H9 (cell line): ENCODE measurements at places on chromosomes 5 and 9. TPM values are rescaled to one million over a fixed set of nuclear protein-coding genes. Genes with fewer than 3 reads are reported as not detected.

DNA sequence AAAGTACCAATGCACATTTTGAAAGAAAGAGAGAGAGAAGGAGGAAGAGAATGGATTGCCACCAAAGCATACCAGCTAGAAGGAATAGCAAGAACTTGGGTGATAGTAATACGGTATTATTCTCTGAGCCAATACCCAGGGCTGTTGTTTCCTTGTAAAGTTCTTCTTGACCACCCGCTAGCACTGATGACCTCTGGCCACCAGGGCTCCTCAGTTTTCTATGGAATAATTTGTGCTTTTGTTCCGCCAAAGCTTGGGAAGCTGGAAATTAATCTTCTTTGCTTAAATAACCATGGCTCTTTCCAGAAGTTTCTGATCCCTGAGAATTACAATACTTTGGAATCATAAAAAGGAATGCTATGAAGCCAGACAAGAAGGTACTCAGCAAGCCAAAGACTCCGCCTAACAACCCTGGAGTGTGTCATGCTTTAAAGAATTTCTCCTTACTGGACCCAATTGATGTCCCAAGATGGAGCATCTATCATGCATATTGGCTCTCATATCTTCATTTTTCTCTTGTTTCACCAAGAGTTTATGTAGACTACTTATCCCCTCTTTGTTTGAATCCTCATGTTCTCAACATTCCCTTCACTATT is 29.8 kb downstream of the OR2K2 start:
- DNase-seq: no peak
- H3K27ac ChIP-seq: no peak overlapping the region

GRCh38 chr5:71864730-71865601 is 145.9 kb downstream of the CARTPT start:
- no peak for DNase-seq
- H3K27ac ChIP-seq: no peak overlapping the region
- no peaks in the 10 kb centered on the region for H3K27me3 ChIP-seq
- no peaks in the 10 kb centered on the region for H3K36me3 ChIP-seq
- no peak overlapping the region for H3K4me3 ChIP-seq

DNA sequence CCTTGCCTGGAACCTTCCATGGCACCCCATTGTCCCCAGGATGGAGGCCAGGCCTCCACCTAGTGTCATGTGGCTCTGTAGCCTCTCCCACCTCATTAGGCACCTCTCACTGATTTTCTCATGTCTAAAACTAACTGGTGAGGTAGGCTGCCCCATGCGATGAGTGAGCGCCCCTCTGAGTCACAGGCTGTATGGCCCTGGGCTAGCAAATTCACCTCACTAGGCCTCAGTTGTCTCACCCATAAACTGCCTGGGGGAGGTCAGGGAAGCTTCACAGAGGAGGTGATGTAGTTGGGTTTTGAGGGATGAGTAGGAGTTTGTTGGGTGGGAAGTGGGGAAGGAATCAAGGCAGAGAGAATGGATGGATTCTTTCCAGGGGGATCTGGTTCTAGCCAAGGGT is 8.8 kb downstream of the RXRA start:
- DNase-seq: no peak
- no peaks in the 10 kb centered on the region for H3K27me3 ChIP-seq
- H3K27ac ChIP-seq: no peak overlapping the region
- no peak overlapping the region for H3K4me3 ChIP-seq

- H3K36me3 ChIP-seq: peaks cover 1% of the 10 kb centered on the region; the same call in 1 of the 2 replicates
- no peak overlapping the region for H3K4me3 ChIP-seq
- no peaks in the 10 kb centered on the region; the same call in 1 of the 2 replicates for H3K4me1 ChIP-seq
- no peaks in the 10 kb centered on the region for H3K27me3 ChIP-seq
- no peak overlapping the region for H3K27ac ChIP-seq
Measured at GRCh38 chr9:111003182-111003581, 35.1 kb downstream of the LPAR1 start.

DNA sequence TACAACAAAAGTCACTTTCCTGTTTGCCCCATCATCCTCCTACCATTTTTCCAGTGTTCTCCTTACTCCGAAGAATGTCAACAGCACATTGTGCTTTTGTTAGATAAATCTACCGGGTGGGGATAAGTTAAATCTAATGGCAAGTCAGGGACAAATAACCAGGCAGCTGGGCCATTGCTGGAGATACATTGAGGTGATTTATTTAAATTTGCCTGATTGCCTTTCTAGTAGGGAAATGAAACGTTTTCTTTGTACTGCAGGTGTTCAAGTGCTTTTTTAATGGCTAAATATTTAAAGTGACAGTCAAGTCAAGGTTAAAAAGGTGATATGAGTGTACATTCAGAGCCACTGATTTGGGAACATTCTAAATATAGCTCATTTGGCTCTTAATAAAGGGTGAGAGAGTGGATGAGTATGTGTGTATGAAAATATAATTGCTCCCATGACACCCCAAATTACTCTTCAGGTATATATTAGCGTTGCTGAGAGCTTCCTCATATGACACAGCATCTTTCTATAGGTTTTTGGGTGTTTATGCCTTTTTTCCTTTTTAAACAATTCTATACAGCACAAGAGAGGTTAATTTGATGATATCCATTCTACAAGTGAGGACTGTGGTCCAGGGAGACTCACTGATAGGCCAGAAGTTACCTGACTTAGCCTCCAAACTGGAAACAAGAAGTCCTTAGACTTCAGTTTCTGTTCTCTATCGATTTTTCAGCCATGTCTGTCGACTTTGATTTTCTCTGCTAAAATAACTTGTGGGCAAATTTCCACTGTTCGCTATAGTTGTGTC is 51.9 kb downstream of the DMRT2 start:
- H3K27me3 ChIP-seq: no peaks in the 10 kb centered on the region
- DNase-seq: no peak
- no peak overlapping the region for H3K27ac ChIP-seq
- H3K4me1 ChIP-seq: no peaks in the 10 kb centered on the region
- no peak overlapping the region; the same call in 2 of the 3 replicates for H3K4me3 ChIP-seq

GRCh38 chr5:180909782-180910181 is 10.8 kb downstream of the BTNL8 start:
- H3K27me3 ChIP-seq: no peaks in the 10 kb centered on the region
- no peak for DNase-seq
- H3K4me1 ChIP-seq: peaks cover 4% of the 10 kb centered on the region; the same call in 1 of the 2 replicates
- H3K36me3 ChIP-seq: peaks cover 4% of the 10 kb centered on the region; the same call in 1 of the 3 replicates

DNA sequence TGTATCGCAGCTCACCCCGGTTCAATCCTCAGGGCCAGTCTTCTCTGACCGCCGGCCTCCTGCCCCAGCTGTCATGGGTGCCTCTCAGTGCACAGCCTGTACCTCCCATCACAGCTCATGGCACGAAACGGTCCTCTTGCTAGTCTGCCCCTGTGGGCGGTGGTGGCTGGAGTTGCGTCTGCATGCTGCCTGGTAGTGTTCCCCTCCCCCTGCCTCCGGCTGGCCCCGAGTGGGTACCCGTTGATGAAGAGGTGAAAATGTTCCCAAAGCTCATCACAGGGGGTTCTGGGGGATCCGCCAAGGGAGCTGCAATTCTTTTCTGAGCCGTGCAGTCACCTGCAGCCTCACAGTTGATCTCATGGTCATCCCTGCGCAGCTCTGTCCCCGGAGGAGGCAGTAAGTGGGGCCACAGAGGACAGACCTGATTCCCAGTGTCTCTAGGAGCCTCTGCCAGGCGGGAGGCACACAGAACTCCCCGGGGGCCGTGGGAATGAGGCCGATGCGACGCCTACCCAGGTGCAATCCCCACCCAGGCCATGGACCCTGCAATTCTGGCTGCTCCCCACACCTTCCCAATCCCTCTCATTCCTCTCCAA is 34.7 kb upstream of the FIBCD1 start:
- DNase-seq: peak; percentile 28
- no peaks in the 10 kb centered on the region for H3K27me3 ChIP-seq

GRCh38 chr5:179772351-179772750 is 21.4 kb upstream of the LTC4S start:
- H3K4me3 ChIP-seq: no peak overlapping the region
- no peaks in the 10 kb centered on the region for H3K27me3 ChIP-seq

DNA sequence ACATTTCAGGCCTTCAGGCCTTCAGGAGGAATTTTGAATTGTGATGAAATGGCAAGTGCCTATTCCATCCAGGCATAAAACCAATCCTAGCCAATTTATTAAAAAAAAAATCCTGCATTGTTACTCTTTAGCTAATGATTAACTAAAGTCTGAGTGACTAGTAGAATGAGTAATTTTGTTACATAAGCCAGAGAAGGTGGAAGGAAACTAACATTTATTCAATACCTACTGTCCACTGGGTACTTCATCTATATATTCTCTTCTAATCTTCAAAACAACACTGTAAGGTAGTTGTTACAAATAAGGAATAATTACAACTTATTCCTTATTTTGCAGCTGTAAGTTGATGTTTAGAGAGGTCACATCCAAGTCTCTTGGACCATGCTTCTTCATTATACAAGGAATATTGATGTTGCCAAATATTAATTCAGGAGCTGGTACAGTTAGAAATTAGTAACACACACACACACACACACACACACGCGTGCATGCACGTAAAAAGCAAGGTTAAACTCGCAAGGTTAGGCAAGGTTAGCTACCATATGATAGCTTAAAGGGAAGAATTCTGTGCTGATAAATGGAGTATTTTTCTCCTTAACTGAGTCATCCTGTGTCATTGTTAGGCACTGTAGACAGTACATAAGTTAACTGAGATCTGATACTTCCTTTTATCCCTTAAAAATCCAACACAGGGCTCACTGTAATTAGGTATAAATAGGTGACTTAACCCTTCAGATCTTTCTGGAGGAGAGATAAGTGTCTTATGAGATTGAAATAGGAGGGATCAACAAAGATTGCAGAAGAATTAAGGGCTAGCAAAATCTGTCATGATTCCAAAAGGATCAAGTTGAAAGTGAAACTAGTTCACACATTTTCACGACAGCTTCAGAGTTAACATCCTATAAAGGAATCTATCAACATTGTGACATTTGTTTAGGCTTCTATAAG is 596.9 kb downstream of the PDE4D start:
- DNase-seq: no peak
- H3K36me3 ChIP-seq: no peaks in the 10 kb centered on the region
- H3K4me1 ChIP-seq: no peaks in the 10 kb centered on the region
- H3K4me3 ChIP-seq: no peak overlapping the region
- no peaks in the 10 kb centered on the region for H3K27me3 ChIP-seq

GRCh38 chr9:114434878-114435311 is 47.1 kb upstream of the AKNA start:
- H3K4me1 ChIP-seq: no peaks in the 10 kb centered on the region
- H3K36me3 ChIP-seq: no peaks in the 10 kb centered on the region; the same call in 2 of the 3 replicates
- no peak overlapping the region for H3K27ac ChIP-seq
- H3K27me3 ChIP-seq: no peaks in the 10 kb centered on the region; the same call in 1 of the 2 replicates

DNA sequence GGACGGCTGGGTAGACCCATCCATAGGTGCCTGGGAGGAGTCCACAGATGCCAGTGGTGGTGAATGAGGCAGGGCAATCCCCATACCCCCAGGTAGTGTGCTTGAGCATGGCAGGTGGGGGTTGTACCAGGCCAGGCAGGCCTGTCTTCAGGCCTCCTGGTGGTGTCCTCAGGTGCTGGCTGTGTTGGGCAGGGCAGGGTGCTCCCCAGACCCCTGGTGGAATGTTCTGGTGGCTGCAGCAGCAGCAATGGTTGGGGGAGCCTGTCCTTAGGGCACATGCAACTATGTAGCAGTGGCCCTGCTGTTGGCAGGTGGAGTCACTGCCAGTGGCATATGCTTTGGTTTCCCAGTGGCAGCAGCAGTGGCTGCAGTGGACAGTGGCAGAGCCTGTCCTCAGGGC is 10.0 kb downstream of the ALG2 start:
- no peak overlapping the region for H3K4me3 ChIP-seq
- H3K27ac ChIP-seq: no peak overlapping the region
- H3K4me1 ChIP-seq: peaks cover 4% of the 10 kb centered on the region; the same call in 1 of the 2 replicates
- H3K27me3 ChIP-seq: no peaks in the 10 kb centered on the region

DNA sequence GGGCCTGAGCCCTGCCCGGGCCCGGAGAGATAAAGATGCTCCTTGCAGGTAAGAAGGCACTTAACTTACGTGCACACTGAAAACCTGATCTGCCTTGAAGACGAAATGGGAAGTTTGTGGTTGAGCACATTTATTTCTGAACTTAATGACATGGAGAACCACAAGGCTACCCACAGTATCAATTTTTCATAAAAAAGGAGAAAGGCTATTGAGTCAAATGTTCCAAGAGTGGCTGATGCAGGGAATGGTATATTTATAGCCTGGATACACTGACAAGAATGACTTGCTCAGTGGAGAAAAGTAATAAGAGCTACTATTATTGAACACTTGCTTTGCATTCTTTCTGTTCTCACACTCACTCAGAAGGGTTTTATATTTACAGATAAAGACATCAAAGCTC is 419.3 kb downstream of the ACTL7B start:
- H3K27me3 ChIP-seq: no peaks in the 10 kb centered on the region
- H3K4me1 ChIP-seq: no peaks in the 10 kb centered on the region
- no peak for DNase-seq
- no peaks in the 10 kb centered on the region for H3K36me3 ChIP-seq

GRCh38 chr9:74953235-74953751 is 581 bp upstream of the C9orf40 start:
- no peaks in the 10 kb centered on the region for H3K27me3 ChIP-seq
- peak overlapping the region; percentile 78 for H3K4me3 ChIP-seq

DNA sequence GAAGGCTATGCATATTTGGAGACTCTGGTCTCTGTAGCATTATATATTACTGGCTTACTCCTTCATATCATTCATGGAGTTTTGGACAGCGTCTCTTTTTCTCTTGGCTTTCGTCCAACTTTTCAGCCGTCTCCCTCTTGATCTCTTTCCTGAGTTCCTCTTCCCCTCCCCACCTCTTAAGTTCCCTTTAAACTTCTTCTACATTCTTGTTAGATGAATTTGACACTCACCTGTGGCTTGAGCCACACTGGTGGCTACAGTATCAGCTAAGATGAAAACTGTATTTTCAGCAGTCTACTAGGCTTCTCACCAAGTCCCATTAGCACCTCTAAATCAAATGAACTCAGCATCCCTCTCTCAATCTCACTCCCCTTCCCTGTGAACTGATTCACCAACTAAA is 128.1 kb downstream of the STARD4 start:
- DNase-seq: no peak
- no peak overlapping the region for H3K27ac ChIP-seq
- H3K27me3 ChIP-seq: no peaks in the 10 kb centered on the region
- H3K36me3 ChIP-seq: no peaks in the 10 kb centered on the region

GRCh38 chr5:169554251-169554650 is 29.3 kb upstream of the SPDL1 start:
- no peaks in the 10 kb centered on the region for H3K27me3 ChIP-seq
- no peaks in the 10 kb centered on the region; the same call in 1 of the 3 replicates for H3K36me3 ChIP-seq
- H3K4me1 ChIP-seq: no peaks in the 10 kb centered on the region
- no peak for DNase-seq
- no peak overlapping the region for H3K27ac ChIP-seq

DNA sequence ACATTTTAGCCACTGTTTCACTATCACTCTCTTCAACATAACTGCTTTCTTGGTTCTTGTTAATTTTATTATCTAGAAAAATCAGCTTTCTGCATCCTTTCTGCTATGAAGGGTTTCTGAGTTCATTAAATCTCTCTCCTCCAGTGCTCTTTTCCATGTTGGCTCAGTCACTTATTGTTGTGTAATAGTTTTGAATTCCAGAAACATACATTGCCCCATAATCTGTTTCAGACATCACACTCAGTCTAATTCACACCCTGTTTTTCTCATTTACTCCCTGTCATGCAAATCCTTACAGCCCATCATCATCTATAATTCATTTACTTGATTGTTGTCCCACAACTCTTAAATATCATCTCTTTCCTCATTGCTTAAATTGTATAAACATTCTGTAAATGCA is 176.1 kb upstream of the CDH12 start:
- no peak overlapping the region for H3K27ac ChIP-seq
- DNase-seq: no peak
- H3K4me3 ChIP-seq: no peak overlapping the region
- H3K4me1 ChIP-seq: no peaks in the 10 kb centered on the region

Gene KIF20A
- total RNA-seq: 65.2 and 67.1 TPM in 2 replicates

Gene ANKRD55
- total RNA-seq: not detected in 2 replicates

Gene HK3
- not detected in 2 replicates for total RNA-seq

Gene CD274
- 0.13 TPM in 1 of 2 replicates, not detected in the other for total RNA-seq

Gene ANKRD20A1
- 0.20 and 0.24 TPM in 2 replicates for total RNA-seq

Gene TMEM174
- not detected in 2 replicates for total RNA-seq

Gene NMUR2
- 0.11 TPM in 1 of 2 replicates, not detected in the other for total RNA-seq

Gene EQTN
- total RNA-seq: not detected in 2 replicates

Gene LRRC70
- 0.55 and 1.1 TPM in 2 replicates for total RNA-seq
